ENCODE measurements at places on chromosomes 16 and 17. TPM values are rescaled to one million over a fixed set of nuclear protein-coding genes. Genes with fewer than 3 reads are reported as not detected.

DNA sequence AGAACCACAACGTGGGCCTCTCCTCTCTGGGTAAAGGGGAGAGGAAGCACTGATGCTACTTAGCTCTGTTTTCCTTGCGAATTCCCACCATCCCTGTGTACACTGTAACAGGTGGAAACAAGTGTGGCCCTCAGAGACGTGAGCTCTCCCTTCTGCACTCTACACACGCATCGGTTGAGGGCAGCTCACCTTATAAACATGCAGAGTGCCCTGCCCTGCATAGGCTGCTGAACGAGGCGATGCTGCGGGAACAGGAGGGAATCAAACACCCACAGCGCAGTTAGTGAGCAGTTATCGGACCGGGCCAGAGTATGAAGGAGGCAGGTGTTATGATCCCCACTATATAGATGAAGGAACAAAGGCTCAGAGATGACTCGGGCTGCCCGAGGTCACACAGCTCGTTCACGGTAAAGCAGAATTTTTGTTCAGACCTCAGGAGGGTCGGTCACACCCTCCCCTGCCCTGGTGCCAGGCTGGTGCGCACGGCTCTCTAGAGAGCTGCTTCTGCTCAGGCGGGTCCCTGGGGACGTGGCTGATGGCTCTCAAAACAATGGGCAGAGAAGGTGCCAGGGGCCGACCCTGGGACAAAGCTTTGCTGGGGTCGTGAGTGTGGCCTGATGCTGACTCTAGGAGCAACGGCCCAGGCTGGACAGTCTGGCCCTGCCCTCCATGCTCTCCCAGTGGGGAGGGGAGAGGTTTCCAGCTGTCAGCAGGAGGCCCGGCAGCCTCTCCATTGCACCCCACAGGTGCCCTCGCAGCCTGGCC, 68.5 kb downstream of the RPH3AL start:
- DNase-seq, result no peak

The GDPD3 gene
- total RNA-seq, result 1.4 TPM

The C16orf78 gene
- not detected for total RNA-seq

GRCh38 chr16:69017036-69017783, 88.2 kb upstream of the HAS3 start:
- DNase-seq, result no peak

GRCh38 chr16:56658327-56658875, 642 bp downstream of the MT1F start:
- no peak for DNase-seq

The NPIPA8 gene
- total RNA-seq, result not detected

The HOXB6 gene
- total RNA-seq, result 0.35 TPM

DNA sequence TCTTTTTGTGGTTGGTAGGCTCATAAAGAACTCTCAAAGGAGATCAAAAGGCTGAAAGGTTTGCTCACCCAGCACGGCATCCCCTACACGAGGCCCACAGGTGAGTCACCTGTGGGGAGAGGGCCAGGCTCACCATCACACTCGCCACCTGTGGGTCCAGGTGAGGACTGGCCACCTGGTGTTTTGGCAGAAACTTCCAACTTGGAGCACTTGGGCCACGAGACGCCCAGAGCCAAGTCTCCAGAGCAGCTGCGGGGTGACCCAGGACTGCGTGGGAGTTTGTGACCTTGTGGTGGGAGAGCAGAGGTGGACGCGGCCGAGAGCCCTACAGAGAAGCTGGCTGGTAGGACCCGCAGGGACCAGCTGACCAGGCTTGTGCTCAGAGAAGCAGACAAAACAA, 11.1 kb downstream of the GNPTG start:
- DNase-seq, result no peak

The TERF2IP gene
- total RNA-seq, result 49.1 TPM

The PIK3R6 gene
- 0.93 TPM for total RNA-seq

GRCh38 chr16:1432388-1433262, 1.7 kb downstream of the PERCC1 start:
- peak; percentile 37 for DNase-seq

The CAPNS2 gene
- not detected for total RNA-seq

DNA sequence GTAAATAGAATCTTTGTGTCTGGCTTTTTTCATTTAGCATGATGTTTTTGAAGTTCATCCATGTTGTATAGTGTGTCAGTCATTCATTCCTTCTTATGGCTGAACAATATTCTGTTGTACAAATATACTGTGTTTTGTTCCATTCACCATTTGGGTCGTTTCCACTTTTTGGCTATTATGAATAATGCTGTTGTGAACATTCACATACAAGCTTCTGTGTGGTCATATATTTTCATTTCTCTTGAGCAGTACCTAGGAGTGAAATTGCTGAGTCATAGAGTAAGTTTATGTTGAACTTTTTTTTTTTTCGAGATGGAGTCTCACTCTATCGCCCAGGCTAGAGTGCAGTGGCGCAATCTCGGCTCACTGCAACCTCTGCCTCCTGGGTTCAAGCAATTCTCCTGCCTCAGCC, 32.3 kb upstream of the TAOK1 start:
- DNase-seq, result no peak

The TBC1D3I gene
- 0.19 TPM for total RNA-seq

DNA sequence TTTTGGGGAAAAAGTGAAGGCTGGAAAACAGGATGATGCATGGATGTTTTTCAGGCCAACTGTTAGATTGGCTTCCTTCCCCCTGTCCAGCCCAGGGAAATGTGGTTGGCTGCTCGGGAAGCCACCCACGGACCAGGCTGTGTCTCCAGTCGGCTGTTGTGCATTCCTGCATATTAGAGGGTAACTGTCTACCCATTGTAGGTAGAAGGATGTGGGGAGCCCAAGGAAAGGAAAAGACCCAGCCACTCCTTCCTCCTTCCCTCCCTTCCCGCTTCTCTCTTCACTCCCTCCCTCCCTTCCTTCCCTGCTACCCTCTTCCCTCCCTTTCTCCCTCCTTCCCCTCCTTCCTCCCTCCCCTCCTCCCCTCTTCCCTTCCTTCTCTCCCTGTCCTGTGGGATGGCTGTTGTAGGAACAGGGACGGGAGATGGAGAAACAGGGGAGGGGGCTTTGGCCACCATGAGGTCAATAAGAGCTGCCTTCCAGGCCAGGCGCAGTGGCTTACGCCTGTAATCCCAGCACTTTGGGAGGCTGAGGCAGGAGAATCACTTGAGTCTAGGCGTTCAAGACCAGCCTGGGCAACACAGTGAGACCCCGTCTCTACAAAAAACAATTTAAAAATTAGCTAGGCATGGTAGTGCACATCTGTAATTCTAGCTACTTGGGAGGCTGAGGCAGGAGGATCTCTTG, 16.9 kb downstream of the SYT17 start:
- DNase-seq, result no peak

DNA sequence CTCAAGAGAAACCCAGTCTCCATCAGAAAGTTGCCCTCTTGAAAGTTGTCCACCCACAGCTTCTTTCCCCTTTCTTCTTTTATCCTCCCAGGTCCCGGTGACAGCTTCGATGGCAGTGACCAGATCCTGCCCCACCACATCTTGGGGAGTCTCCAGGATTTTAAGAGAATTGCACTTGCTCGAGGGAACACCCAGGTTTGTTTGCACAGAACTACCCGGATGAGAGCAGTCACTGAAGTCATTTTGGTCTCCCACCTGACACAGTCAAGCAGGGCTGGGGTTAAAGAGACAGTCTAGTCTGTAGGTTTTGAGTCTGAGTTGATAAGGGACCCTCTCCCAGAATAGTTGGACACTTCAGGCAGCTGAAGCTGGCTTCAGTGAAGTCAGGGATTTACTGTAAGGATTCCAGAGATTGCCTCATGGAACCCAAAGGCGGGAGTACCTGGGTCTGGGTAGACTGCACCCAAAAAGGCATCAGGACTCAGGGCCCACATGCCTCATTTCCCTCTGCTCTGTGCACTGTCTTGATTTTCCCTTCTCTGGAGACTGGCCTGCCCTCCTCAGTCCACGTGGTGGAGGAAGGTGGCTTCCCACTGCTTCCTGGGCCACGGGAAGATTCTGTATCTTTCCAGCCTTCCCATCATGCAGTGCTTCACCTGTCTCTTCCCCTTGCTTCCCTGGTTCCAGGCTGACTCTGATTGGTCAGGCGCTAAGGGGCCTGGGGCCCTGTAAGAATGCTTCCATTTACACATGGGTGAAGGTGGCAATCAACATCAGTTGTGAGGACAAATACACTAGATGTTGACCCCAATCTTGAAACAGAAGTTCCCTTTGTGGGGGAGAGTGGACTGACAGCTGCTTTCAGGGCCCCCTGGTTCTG, 9.5 kb downstream of the MYCBPAP start:
- no peak for DNase-seq

GRCh38 chr16:88804552-88805339, 1.2 kb downstream of the CDT1 start:
- no peak for DNase-seq

DNA sequence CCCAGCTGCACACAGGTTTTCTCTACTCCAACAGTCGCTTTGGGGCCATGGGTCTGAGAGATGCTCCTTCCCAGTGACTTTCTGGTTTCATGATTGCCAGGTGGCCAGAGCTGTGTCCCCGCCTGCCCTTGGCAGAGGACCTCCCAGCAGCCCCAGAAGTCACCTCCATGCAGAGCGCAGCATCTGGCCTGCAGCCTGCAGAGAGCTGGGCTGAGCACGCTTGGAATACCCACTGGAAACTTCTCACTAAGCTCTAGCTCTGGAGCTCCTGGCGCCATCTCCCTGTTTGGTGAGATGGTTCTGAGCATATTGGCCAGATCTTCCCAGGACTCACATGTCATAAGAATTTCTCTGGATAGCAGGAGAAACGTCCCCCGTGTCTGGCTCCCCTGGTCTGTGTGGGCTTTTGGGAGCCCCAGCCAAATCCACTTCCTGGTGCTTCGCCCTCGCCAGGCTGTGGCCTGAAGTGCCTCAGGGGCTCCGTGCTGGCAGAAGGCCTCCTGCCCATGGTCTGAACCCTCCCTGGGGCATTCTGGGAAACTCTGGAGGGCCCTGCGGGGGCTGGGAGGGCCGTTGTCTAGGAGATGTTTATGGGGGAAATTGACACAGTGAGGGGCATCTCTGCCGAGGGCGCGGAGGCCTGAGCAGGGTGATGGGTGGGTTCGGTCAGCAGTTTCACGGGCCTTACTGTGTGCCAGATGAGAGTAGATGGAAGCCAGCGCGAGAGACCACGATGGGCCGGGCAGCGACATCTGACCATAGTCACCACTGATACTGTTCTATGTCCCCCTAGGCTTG, 73.2 kb upstream of the CIBAR2 start:
- DNase-seq, result no peak

The PDILT gene
- not detected for total RNA-seq

The CTRL gene
- 0.86 TPM for total RNA-seq

GRCh38 chr16:24478401-24478800, 61.0 kb upstream of the RBBP6 start:
- DNase-seq, result no peak

DNA sequence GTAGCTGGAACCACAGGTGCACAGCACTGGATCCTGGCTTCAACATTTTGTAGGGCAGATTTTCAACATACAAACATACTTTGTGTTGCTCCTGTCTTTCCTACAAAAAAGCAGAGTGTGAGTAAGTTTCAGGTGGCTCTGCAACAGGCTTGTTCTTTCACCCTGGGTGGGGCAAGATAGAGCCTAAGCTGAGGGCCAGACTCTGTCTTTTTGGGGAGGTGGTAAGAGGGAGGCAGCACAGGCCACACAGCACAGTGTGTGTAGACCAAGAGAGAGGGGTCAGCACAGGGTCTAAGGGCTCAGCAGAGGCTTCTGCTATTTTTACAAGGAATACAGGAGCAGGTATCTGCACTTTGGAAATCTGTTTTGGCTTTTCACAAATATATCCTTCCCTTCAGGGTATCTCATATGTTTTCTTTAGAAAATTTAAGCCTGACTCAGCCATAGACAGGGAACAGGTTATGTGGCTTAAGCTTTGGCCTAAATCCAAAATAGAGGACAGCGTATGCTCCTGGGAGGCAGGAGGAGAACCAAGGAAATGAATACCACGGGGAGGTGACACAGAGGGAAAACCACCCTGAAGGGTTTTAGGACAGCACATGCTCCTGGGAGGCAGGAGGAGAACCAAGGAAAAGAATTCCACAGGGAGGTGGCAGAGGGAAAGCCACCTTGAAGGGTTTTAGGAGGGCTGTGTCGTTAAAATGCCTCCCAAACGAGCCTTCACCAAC, 21.6 kb downstream of the EMC8 start:
- DNase-seq, result no peak

GRCh38 chr16:86037999-86038925, 139.3 kb downstream of the IRF8 start:
- no peak for DNase-seq

The TNS4 gene
- total RNA-seq, result not detected

- no peak for DNase-seq
These were observed 20.4 kb upstream of the CDH11 start for GRCh38 chr16:65142276-65142675.

The TEKT1 gene
- total RNA-seq, result not detected

DNA sequence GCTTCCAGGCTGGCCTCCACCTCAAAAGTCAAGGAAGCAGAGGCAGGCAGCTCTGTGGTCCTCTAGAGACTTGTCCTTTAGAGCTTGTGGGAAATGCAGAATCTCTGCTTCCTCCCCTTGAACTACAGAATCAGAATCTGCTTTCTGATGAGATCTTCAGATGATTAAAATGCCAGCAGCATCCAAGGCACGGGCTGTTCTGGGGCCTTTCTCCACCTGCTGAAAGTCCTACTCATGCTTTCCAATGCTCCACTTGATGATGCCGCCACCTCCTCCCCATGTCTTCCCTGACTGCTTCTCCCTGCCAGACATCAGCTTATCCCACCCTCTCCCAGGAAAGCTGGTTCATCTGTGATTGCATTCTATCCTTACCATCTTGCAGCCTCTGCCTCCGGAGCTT, 33.3 kb downstream of the CMTM3 start:
- DNase-seq, result no peak

DNA sequence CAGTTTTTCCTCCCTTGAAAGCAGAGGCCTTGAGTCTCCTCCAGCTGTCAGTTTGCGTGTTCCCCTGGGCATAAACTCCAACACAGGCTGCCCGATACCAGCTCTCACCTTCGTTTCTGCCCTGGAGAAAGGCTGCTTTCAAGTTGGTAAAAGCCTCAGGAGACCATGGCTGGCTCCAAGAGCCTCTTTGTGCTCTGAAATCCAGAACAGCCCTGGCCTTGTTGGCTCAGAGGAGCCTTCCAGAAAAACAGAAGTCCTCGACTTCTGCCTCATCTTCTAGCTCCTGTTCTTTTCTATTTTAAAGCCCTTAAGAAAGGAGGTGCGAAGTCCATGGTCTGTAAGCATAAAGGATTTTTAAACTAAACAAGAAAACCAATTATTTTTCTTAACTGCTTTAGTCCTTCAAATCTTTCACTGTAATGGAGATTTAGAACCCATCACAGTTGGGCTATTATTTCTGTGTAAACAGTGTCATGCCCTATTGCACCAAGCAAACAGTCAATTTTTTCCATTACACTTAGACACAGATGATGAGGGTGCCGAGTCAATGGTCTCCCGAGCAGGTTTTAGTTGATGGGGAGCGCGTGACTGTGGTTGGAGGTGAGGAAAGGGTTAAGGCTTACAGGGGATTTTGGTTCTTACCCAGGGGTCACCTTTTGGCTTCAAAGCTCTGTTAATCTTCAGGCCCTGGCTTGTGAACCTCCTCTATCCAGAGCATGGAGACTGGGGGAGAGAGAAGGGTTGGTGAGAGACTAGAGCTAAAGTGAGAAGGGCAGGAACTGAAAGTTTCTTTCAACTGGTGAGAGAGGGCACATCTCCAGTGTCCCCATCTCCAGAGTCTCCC, 212.8 kb downstream of the MSI2 start:
- DNase-seq, result no peak

The EPX gene
- total RNA-seq, result not detected
